ENCODE measurements at places on chromosomes 12 and 14.

- DNase-seq = no peak
These were observed 34.5 kb downstream of the COCH start for GRCh38 chr14:30908826-30909225.

DNA sequence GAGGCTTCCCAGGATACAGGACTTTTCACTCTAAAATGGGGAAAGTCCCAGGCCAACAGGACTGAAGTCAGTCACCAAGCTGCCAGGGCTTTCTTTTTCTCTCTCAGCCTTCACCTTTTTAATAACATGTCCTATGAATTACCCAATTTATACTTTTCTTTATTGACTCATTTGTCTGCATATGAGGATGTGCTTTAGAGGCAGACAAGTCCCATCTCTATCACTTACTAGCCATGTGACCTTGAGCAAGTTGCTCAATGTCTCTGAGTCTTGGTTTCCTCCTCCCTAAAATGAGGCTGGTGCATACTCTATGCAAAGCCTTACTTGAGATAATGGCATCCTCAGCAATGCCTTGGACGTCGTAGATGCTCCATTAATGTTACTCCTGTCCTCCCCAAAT is 98.1 kb upstream of the TMPO start:
- no peak for DNase-seq

GRCh38 chr12:27549801-27550652 is 26.0 kb downstream of the PPFIBP1 start:
- no peak for DNase-seq

DNA sequence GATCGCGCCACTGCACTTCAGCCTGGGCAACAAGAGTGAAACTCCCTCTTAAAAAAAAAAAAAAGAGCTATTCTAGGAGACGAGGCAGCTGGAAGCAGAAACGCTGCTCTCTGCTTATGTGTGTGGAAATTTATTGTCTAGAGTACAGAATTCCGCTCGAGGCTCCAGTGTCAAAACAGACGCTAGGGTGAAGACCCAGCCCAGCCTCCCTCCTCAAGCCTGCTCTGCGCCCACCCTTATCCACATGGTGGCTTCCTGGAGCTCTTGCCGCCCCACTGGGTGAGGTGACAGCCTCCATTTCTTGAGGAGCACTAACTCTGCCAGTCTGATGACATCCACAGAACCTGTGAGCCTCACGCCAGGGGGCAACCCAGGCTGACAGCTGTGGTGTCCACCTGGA is 49.5 kb upstream of the DLK1 start:
- DNase-seq = no peak

- no peak for DNase-seq
These were observed 34.6 kb upstream of the ANKRD9 start for GRCh38 chr14:102544046-102544746.

DNA sequence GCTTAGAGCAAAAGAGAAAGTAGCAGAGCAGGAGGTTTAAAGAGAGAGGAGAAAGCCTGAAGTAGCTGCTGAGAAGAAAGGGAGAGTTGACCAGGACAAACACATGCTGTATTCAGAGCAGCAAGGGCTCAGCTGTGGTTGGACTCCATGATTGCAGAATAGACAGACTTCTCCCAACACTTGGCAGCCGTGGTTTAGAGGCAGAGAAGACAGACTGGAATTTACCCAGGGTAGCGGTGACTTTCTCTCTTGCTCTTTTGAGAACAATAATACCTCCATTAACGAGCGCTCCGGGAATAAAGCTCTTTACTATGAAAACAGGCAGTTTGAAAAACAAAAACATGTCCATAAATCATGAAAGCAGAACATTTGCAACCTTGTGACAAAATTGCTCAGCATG is 21.4 kb upstream of the IGF1 start:
- no peak for DNase-seq

DNA sequence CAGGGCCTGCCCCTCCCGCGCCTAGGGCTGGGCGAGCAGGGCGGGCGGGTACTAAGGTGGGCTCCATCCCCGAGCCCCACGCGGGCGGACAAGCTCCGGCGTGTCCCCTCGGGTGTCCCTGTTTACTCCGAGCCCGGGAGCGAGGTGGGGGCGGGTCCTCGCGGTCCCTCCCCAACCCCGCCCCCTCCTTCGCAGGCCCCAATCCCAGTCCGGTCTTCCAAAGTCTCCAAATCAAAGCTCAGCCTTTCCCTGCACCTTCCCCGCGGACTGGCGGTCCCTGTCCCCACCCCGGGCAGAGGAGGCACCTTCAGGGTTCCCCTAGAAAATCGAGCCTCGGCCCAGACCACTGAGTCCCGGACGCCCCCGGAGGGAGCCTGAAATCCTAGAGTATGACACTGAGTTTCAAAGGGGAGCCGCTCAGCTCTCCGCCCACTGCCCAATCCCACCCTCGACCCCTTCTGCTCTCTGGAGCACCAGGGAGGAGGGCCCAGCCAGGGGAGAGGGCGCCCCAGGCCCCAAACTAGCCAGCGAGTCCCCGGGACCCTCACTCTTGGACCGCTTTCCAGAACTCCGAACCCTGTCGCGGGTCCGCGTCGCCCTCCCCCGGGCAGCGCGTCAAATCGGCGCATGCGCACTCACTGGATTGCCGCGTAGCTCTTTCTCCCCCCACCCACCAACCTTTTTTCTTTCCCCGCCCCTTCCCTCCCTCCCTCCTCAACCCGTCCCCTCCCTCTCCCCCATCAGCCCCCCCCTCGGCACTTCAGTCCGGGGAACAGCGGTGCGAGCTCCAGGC is at the start of gene LRP1:
TSS of gene LRP1 (plus strand) at position 758 of the 793 bp plus-strand sequence. CDS start 482 bp downstream, outside the sequence.
- DNase-seq = peak; percentile 78

DNA sequence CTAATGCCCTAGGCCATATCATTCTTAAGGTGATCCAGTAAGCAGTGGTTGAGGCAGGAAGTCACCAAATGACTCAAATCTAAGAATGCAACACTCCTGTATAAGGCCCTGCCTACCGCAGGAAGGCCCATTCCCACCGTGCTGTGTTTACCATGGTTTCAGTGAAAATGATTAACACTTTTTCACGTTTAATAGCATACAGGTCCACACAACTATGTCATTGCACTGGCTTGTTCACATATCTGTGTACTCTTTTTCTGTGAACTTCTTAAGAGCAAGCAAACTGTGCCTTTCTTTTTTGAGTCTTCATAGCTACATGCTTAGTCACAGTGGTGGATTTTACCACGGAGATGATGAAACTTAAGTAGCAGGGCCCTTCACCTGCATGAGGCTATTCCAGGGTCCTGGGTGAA is 214.9 kb downstream of the CNTN1 start:
- DNase-seq = no peak

GRCh38 chr12:77946541-77947061 is 115.9 kb downstream of the NAV3 start:
- no peak for DNase-seq

DNA sequence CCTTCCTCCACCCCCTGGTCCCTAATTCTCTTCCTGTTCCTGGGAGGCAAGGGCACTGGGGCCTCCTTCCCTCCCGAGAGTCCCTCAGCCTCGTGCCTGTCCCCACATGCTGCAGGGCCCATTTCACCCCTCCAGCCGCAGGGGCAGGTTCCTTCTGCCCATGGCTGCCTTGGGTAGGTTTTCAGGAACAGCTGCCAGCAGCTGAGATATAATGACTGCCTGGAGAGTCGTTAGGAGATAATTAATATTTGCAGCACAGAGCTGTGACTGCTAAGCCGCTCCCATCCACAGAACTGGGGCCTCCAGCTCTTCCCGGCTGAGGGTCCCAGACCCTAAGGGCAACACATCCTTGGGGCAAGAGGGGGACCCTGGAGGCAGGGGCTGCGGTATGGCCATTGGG is 211.9 kb upstream of the LHX5 start:
- no peak for DNase-seq

DNA sequence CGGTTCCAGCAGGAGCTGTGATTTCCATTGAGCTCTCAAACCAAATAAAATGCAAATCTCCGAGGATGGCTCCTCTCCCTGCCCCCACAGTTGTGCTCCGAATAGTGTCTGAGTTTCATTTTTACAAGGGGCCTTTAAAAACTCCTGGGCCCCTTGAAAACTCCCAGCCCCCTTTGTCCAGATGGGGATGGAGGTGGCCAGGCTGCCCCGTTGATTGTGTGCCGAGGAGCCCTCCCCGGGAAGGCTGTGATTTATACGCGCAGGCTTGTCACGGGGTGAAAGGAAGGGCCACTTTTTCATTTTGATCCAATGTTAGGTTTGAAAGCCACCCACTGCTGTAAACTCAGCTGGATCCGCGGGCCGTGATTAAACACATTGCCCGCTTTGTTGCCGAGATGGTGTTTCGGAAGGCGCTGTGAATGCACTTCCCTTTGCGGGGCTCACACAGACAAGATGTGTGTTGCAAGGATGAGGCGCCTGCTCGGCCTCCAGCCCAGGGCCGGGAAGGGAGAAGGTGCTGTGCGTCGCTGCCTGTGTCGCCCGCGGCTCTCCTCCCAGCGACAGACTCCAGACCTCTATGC is 98.8 kb downstream of the TMEM132C start:
- DNase-seq = no peak

- DNase-seq = no peak
These were observed 77.6 kb upstream of the FUT8 start for GRCh38 chr14:65334765-65335410.

DNA sequence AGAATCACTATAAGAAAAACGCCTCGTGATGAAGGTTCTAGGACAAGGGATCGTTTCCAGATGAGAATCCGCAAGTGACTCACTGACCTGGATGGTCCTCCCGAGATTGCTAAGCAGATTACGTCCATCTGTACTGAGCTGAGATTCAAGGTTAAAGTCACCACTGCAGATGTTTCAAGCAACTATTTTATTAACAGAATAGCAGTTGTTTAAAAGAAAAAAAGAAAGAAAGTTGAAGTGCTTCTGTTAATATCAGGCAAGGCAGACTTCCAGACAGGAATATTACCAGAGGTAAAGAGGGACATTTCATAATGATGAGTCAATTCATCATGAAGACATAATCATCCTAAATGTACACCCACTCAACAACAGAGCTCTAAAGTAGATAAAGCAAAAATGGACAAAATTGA is 17.9 kb downstream of the PXN start:
- no peak for DNase-seq

- DNase-seq = no peak
These were observed 53.7 kb downstream of the ERC1 start for GRCh38 chr12:1044696-1045095.

- DNase-seq = peak; percentile 7
These were observed 218.9 kb downstream of the ITPR2 start for GRCh38 chr12:26614011-26614616.

DNA sequence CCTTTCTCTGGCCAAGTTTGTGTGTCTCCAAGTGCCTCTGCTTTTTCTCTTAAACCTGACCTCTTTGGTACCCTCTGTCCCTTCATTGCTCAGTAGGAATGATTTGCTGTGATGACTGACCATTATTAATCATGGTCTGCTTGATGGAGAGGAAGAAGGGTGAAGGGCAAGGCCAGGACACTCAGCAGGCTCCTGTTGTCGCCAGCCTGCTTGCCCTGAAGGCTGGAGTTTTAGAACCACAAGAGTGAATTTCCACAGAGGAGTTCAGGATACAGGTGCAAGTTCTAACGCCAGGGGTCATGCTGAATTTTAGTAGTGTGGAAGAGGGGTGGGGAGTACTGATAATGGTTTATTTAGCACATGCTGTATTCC is 2.8 kb upstream of the ITGA5 start:
- DNase-seq = no peak

DNA sequence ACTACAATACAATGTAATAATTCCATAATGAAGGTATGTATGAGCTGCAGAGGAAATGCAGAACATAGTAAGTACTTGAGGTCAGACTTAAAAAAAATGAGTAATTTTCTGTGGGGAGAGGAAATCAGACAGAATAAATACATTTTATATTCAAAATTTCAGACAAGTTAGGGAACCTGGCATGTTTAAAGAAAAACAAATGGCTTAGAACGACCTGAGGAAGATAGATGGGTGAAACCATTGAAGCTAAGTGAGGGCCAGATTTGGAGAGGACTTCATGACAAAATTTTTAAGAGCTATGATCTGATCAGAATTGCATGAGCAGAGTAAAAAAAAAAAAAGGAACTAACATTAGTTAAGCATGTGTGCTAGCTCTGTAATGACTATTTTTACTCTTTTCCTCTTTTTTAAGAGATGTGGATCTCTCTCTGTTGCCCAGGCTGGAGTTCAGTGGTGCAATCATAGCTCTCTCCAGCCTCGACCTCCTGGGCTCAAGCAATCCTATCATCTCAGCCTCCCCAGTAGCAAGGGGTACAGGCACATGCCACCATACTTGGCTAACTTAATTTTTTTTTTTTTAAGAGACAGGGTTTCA is 157.6 kb upstream of the PDE3A start:
- DNase-seq = no peak

GRCh38 chr12:31206038-31206670 is 119.8 kb downstream of the SINHCAF start:
- no peak for DNase-seq

DNA sequence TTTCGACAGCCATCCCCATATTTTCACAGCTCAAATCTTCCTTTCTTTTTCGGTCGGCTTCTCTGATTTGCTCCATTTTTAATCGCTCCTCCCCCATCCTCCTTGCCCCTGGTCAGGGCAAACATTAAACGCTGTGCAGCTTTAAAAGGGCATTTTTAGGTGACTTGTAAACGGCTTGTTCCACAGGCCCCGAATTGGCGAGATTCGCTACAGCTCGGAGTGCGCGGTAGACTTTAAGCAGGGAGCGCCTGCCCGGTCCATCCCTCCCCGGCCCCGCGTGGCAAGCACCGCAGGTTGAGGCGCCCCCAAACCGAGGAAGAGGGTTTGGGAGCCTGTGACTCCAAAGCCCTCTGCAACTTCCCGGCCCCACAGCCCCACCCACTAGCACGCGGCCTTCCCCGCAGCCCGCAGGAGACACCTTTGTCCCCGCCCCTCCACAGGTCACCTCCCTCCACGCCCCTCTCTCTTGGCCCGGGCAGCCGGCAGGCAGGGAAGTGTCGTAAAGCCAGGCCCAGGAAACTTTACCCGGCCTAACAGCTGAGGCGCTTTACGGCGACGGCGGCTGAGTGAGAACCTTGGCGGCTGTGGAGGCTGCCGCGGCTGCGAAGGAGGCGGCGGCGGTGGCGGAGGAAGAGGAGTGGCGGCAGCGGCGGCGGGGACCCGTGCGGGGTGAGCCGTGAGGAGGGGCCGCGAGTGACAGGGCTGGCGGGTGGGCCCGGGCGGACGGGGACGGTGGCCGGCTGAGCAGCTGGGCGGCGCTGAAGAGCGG is at the start of gene NAA30:
TSS of gene NAA30 (plus strand) at position 550 of the 769 bp plus-strand sequence. CDS start 372 bp downstream, outside the sequence.
- DNase-seq = peak; percentile 87

DNA sequence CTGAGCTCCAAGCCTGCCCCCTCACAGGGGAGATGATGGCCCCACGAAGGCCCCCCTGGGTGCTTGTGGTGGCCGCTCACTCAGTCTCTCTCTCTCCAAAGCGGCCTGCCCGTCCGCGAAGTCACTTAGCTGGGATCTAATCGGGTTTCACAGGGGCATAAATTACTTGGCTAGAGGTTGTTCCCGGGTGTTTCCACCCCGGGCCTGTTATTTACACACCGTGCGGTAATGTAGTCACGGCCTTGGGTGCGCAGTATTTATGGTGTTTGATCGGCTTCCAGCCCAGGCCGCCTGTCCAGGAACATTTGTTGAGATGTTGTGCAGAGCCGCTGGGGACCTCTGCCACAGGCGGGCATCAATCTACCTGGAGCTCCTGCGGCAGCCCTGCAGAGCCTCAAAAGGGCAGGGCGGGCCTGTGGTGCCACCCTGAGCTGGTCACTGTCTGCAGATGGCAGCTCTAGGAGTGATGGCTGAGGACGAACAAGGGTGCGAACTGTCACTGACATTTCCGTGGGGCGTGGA is 91.2 kb downstream of the KIF26A start:
- DNase-seq = no peak

- DNase-seq = no peak
These were observed 139.5 kb downstream of the RMST start for GRCh38 chr12:97601934-97602720.
